ENCODE measurements at places on chromosomes 5 and 9.

DNA sequence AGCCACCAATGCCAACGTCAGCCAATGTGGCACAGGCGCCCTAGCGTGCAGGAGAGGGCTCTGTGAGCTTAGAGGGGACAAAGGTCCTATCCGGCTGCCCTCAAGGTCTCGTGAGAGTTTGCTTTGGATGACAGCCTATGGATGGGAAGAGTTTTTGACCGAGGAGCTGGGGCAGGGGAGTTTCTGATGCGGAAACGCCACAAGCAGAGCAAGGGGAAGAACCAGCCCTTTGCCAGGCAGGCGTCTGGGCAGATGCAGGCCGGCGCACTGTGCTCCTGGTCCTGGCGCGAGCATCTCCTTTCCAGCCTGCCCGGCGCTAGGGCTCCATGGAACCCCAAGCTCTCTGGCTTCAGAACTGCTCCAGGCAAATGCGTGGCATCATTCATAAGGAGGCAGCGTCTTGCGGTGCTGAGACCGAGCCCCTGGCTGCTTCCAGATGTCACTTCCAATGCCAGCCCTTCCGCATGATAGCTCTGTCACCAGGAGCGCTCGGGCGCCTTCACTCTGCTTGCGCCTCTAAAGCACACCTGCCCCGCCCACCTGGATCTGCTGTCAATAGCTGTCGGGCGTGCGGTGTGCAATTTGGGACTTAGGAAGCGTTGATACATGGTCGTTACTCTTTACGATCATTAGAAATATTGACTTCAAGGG is 374.9 kb upstream of the IRX1 start:
- DNase-seq: no peak

DNA sequence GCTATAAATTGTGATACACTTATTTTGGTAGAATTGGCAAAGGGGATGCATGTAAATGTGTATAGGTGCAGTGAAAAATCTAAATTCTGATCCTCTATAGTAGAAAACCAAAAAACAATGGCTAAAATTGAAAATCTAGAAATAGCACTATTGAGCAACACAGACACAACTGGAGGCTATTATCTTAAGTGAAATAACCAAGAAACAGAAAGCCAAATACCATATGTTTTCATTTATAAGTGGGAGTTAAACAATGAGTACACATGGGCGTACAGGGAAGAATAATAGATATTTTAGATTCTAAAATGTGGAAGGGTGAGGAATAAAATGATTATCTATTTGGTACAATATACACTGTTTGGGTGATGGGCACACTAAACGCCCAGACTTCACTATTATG is 183.2 kb upstream of the TUSC1 start:
- no peak for DNase-seq

DNA sequence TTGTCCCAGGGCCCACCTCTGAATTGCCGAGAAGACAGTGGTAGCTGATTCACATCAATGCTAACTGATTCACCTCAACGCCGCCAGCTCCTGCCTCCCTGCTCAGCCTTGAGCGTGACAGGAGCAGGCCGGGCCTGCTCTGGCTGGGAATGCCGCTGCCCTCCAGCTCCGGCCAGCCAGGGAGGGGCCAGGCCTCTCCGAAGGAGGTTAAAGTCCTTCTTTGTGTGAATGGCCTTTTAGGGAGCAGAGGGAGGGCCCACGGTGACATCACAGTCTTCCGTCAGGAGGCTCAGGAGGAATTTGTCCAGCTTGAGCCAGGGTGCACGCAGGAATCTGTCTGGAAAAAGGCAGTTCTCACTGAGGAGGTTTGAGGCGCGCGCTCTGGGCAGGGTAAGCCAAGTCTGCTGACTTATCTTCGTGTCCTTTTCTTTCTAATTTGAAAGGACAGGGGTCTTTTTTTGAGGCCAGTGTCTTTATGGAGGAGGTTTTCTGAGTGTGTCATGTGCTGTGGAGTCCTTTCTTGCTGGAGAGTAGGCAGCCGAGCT is 82.7 kb downstream of the C9orf152 start:
- DNase-seq: no peak

- no peak for DNase-seq
Measured at GRCh38 chr9:71518045-71518827, 250.1 kb downstream of the CEMIP2 start.

Data from C1 segment of cervical spinal cord (tissue), 14 donors.